ENCODE measurements at places on chromosomes 12 and 14.

DNA sequence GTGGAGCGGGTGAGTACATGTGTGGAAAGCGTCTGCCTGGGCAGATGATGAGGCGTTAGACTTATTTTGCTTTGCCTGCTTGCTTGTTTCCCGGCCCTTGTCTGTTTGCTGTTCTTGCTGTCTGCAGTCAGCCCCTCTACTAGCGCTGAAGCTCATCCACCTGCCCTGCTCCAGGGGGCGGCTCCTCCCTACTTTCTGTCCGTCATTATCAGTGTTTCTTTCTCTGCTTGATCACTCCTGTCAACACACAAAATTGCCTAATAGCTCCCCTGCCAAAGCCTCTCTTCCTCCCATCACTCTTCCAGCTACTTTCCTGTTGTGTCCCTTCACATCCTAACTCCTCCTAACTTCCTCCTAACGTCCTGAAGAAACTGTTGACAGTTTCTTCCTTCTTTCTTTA is 34.9 kb upstream of the GALNT8 start:
- DNase-seq: no peak

DNA sequence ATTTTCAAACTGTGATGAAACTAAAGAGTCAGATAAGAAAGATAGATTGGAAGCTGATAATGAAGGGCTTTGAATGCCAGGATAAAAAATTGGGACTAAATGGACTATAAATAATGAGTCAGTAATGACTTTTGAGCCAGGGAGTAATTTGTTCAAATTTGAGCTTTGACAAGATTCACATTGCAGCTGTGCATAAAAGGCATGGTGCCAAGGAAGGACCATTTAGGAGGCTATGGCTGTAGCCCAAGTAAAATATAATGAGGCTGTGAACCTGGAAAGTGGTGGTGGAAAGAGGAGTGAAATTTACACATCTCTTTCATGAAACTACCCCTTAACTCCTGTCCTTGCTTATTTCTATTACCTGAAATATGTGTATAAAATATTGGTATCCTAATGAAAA is 218.5 kb downstream of the SLC6A15 start:
- no peak for DNase-seq

DNA sequence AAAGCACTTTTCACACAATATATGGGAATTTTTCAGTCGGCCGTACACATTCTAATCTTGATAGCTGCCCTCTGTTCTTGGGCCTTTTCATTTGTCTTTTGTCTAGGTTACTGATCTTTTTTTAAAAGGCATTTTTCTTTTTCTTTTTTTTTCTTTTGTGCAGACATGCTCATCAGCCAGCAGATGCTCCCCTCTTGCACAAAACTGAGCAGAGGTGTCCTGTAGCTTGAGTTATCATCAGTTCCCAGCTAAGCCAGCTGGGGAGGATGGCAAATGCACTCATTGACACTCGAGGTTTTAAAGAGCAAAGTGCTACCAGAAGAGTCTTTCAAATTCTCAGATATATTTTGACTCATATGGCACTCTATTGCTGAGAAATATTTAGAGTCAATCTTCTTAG is 913.9 kb upstream of the SEL1L start:
- DNase-seq: no peak

DNA sequence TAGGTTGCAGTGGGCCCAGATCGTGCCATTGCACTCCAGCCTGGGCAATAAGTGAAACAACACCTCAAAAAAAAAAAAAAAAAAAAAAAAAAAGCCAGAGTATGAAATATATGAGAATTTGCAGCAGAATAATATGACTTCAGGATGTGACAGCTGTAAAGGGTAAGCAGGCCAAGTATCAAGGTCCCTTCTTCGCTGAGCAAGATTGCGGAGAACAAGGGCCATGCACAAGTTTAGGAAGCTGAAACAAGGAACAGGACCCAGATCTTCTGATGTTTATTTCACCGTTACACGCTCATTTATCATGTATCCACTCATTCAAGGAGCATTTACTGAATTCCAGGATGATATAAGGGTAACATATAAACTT is 659 bp upstream of the FOXJ2 start:
- DNase-seq: no peak

GRCh38 chr12:92621833-92622232 is 81.0 kb upstream of the PLEKHG7 start:
- DNase-seq: no peak

- DNase-seq: no peak
Measured at GRCh38 chr14:49297102-49297501, 289.1 kb downstream of the RPS29 start.

- DNase-seq: no peak
Measured at GRCh38 chr12:18072723-18073122, 17.3 kb downstream of the RERGL start.

- DNase-seq: no peak
Measured at GRCh38 chr12:106301611-106302321, 767 bp upstream of the TCP11L2 start.

GRCh38 chr14:32081901-32082300 is 4.8 kb downstream of the ARHGAP5 start:
- DNase-seq: no peak

DNA sequence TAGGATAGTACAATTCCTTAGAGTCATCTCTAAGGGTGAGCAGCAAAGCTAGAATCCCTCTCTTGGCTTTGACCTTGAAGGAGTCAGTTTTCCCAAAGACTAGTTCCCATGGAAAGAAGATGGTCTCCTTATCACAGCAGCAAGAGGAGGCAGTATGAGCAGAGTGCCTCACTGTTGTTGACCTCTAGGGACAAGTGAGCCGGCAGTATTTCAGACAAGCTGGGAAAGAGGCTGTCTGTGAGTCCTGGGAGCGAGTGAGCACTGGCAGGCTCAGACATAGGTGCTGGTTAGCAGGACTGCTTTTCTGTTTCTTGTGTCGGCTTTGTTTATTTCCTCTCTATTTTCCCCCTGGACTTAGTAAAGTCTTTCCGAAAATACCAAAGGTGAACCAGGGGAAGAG is 60.7 kb downstream of the NTF3 start:
- no peak for DNase-seq

DNA sequence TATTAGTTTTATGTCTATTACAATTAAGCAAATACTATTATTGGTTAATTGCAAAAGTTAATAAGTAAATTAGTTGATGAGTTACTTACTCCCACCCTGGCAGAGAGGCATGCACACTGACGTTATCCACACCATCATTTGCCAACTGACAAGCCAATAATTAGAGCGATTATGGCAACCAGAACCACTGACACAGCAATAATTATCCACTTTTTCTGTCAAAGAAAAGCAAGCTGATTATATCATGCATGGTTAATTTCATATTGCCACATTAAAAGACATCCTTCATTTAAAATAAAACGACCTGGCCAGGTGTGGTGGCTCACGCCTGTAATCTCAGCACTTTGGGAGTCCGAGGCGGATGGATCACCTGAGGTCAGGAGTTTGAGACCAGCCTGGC is 43.1 kb downstream of the STX2 start:
- no peak for DNase-seq
